Activated T-cell treated with anti-CD3 and anti-CD28 coated beads, Interleukin-2, amount 50 U/mL, for 72 hours (primary cell): ENCODE measurements at places on chromosomes 1 and 21. TPM values are rescaled to one million over a fixed set of nuclear protein-coding genes. Genes with fewer than 3 reads are reported as not detected.

Gene RHCE
- 0.72 TPM for total RNA-seq

Gene FOXO6
- 0.21 TPM for total RNA-seq

Gene MCOLN3
- total RNA-seq: 0.74 TPM

- no peak for DNase-seq
- H3K27me3 ChIP-seq: peaks cover 35% of the 10 kb centered on the region
- H3K36me3 ChIP-seq: no peaks in the 10 kb centered on the region
These were observed 77.2 kb downstream of the BCAR3 start for GRCh38 chr1:93604411-93604810.

DNA sequence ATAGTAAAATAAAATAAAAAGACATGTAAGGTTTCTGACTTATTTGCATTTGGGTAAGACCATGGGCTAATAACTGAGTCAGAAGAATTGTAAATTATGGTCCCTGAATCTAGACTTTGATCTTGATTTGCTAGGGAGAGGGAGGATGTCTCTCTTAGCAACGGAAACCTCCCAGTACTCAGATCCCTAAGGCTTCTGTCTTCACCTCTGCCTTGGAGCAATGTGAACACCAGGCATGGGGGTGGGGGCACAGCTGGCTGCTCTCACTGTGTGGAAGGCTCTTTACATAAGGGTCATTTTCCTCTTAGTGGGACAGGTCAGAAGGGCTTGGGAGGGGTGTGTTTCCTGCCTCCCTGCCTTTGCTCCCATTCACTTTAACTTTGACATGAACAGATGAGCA, 17.0 kb upstream of the TMEM54 start:
- no peak overlapping the region for H3K27ac ChIP-seq
- no peak overlapping the region for H3K4me3 ChIP-seq
- peaks cover 41% of the 10 kb centered on the region for H3K27me3 ChIP-seq
- DNase-seq: no peak

DNA sequence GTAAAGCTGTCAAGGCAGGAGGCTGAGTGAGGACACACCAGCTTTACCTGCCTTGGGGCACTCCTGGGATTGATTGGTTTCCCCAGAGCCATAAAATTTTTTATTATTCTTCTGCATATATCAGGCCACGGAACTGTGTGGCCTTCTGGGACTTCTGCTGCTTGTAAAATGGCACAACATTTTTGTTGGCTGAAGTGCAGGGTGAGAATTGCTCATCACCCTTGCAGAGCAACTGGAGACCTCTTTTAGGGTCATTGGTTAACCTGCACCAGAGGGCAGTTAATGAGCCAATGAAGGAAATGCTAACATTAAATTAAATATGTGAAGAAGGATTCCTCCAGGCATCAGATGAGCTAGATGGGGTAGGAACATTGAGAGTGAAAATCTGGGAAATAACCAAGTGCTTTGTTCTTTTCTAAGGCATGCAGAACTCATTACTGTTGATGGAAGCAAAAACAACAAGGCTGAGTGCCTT, 87.7 kb downstream of the LTN1 start:
- no peaks in the 10 kb centered on the region for H3K27me3 ChIP-seq
- no peaks in the 10 kb centered on the region for H3K36me3 ChIP-seq
- H3K4me1 ChIP-seq: no peaks in the 10 kb centered on the region
- H3K27ac ChIP-seq: no peak overlapping the region
